ENCODE measurements at places on chromosomes 6 and 20.

- no peak for DNase-seq
Observed at GRCh38 chr20:3164043-3164762, 4.5 kb upstream of the FASTKD5 start.

GRCh38 chr20:52433326-52434040 lies 241.9 kb upstream of the ZFP64 start:
- no peak for DNase-seq

DNA sequence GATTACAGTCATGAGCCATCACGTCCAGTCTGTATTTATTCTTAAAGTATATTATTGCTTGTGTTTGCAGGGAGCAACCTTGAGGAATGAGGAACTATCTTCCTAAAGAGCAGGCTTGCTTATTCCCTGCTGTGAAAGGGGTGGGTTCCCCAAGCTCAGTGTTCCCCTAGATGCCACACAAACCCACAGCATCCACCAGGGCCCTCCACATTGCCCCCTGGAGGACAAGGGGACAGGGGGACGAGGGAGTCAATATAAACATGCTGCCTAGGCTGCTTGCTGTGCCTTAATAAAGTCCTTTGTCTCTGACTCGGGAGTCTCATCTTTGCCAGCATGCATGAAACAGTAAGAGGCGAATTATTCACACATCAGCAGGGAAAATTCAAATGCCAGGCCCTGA lies 8.0 kb upstream of the IDH3B start:
- no peak for DNase-seq

DNA sequence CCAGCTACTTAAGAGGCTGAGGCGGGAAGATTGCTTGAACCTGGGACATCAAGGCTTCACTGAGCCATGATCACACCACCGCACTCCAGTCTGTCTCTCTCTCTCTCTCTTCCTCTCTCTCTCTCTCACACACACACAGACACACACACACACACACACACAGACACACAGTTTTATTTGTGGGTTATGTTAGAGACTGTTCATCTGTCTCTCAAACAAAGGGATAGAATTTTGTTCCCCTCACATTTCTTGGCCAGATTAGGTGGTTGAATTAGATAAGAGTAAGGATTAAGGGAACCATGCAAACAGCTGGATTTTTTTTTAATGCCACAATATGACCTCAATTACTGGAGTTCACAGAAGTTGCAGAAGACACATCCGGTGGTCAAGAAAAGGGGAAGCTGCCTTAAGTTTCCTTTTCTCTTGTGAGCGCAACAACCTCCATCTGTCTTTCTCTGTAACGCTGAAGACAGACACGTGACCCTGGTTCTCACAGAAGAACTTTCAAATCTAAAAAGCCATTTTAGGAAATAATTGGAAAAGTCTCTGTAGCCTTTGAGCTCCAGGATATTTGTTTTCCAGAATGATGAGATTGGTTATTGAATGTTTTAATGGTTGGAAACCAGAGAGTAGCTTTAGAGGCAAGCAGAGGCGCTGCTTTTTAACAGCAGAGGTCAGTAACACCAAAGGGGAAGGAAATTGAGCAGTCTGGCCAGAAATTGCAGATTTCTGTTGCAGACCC lies 32.9 kb upstream of the LGSN start:
- no peak for DNase-seq

DNA sequence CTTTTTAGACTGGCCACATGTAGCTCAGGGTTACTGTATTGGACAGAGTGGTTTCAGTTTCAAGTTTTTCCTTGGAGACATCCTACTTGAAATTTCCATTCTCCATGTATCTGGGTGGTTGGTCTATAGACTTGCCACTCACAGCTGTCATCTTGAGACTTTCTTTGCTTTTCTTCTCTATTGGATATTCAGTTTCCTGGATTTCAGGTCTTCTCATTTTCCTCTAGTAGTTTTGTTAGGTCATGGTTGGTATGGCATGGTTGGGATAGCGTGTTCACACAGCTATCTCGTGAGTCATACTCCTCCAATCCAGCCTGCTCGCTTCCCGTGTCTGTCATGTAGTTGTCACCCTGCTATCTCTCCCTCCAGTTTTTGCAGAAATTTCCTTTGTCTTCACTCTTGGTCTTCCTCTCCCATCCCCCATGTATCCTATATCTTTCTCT lies 48.3 kb downstream of the PTPN1 start:
- no peak for DNase-seq

GRCh38 chr20:56893226-56893917 lies 264.3 kb downstream of the TFAP2C start:
- DNase-seq = no peak

DNA sequence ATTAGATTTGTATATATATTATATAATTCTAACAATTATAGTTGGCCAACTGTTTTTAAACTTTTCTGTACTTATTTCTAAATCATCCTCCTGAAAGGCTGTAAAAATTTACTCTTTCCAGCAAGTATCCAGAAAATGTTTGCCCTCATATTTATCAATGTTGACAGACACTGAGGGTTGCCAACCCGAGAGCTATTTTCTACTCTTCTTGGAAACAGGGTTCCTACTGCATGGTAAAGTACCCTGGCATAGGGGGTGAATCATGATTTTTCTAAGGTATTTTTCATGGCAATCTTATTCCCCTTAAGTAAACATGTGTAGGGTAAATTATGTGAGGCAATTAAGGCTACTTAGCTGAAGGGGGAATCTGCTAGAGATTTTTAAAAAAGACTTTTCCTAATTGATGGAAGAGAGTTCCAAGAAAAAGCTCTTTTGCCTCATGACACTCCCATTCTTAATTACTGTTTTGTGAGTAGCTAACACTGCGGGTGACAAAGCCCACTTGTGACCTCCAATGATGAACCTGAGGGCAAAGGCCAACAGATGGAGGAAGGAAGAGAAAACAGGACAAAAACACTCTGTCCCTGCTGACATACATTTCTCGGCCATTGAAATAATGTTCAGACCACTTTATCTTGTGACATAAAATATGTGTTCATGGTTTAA lies 37.9 kb downstream of the GPX5 start:
- DNase-seq = no peak

GRCh38 chr6:145278163-145278807 lies 457.0 kb downstream of the EPM2A start:
- DNase-seq = no peak

GRCh38 chr6:112194511-112194910 lies 59.9 kb downstream of the LAMA4 start:
- no peak for DNase-seq

- DNase-seq = no peak
Observed at GRCh38 chr20:49539481-49540231, 28.3 kb downstream of the PTGIS start.

- no peak for DNase-seq
Observed at GRCh38 chr6:3304500-3305215, 45.9 kb downstream of the PSMG4 start.

GRCh38 chr20:58402827-58403226 lies 13.8 kb downstream of the VAPB start:
- DNase-seq = no peak

- DNase-seq = no peak
Observed at GRCh38 chr6:90941885-90942284, 355.0 kb upstream of the MAP3K7 start.

DNA sequence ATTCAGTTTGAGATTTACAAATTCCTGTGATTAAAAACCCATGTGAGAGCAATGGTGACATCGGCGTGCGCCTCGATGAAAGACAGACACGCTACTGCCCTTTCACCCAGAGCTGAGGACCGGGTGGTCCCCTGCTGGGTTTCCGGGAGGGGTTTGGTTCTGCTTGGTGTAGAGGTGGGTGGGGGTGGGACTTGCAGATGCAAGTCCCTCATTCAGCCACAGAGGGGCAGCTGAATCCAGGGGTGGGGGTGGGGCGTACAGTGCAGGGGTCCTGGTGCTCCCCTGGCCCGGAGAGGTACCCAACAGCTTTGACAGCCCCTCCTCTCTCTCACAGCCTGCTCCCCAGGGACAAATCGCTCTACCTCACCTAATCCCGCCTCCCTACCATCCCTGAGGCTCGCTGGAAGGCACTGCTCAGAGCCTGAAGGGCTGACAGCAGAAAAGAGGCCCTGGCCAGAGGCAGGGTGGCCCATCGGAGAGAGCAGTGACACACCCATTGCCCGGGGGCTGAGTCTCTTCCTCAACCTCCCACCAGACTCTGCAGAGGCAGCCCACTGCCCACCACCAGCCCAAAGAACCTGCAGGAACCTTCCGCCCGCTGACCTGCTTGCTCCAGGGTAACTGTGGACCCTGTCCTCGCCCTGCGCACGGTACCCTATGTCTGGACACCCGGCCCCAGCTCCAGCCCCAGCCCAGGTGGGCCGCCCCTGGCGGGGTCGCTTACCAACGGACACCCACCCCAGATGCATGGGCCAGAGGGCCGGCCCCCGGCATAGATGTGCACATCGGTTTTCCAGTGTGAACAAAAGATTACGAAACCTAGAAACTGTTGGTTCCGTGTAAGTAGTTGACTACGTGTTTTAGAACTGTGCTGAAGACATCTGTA lies 118.4 kb downstream of the JPH2 start:
- peak; percentile 13 for DNase-seq

- no peak for DNase-seq
Observed at GRCh38 chr20:58818586-58819285, 32.0 kb downstream of the GNAS-AS1 start.

DNA sequence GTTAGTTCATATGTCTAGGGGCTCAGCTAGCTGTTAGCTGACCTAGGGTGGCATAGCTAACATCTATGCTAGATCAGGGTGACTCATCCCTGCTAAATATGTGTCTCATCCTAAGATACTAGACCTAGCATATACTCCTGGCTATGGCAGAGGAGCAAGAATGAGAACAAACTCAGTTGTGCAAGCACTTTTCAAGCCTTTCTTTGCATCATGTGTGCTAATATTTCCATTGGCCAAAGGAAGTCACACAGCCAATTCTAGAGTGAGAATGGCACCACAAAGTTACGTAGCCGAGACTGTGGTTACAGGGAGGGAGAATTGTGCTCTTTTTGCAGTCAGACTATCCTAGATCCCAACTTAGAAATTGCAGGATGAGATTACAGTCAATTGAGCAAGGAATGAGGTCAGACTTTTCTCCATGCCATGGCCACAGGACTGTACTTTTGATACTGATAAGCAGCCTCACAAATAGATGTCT lies 78.7 kb downstream of the PLCB4 start:
- no peak for DNase-seq

DNA sequence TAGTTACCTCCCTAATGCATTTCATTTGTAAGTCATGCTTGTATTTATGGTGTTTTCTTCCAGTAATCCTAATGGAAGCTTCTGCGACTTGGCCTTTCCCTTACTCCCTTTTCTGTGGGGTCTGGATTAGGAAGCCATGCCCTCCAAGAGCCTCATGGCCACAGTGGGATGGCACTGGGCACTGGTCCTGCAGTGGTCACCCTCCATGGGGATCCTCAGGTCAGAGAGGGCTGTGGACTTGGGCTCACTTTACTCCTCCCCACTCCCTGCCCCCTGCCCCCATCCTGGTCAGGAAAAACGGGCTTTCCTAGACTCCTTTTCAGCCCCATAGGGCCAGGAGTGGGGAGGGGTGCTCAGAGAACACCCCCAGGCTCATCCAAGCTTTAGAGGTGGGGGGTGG lies 49.9 kb downstream of the EBF4 start:
- DNase-seq = no peak

GRCh38 chr20:48645666-48646065 lies 182.1 kb downstream of the PREX1 start:
- DNase-seq = no peak

DNA sequence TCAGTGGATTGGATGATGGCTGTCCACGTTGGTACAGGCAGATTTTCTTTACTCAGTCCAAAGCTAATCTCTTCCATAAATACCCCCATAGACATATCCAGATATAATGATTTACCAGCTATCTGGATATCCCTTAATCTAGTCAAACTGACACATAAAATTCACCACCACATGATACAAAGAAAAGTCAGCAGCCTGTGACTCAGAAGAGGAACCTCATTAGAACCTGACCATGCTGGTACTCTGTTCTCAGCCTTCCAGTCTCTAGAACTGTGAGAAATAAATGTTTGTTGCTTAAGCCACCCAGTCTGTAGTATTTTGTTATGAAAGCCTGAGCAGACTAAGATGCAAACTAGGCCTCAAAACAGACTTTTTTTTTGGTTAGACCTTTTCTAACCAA lies 431.3 kb upstream of the RNF217 start:
- no peak for DNase-seq

GRCh38 chr6:39173270-39173669 lies 56.0 kb downstream of the KCNK5 start:
- no peak for DNase-seq

- no peak for DNase-seq
Observed at GRCh38 chr6:95228636-95229035, 348.7 kb upstream of the MANEA start.

GRCh38 chr6:42784717-42785498 lies 3.1 kb downstream of the BICRAL start:
- DNase-seq = no peak

GRCh38 chr6:71489736-71490135 lies 201.1 kb downstream of the OGFRL1 start:
- no peak for DNase-seq

GRCh38 chr6:52388790-52389189 lies 26.8 kb downstream of the PAQR8 start:
- DNase-seq = no peak

DNA sequence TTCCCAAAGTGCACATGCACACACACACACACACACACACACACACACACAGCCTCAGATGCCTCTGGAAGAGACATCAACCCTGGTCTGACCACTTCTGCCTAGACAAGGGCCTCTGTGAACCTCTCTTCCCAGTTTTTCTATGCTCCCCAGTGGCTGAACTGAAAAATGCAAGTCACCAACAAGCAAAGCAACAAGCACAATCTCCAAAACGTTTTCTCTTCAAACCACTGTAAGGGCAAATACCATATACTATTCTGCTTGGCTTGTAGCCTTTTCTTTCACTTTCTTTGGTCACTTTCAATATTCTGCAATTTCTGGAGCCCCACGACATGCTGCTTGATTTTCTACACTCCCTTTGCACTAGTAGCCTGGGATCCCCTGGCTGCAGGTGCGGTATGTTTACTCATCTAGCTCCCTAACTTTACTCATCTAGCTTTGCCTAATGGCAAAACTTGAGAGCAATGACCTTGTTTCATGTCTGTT lies 121.4 kb upstream of the DST start:
- DNase-seq = no peak

DNA sequence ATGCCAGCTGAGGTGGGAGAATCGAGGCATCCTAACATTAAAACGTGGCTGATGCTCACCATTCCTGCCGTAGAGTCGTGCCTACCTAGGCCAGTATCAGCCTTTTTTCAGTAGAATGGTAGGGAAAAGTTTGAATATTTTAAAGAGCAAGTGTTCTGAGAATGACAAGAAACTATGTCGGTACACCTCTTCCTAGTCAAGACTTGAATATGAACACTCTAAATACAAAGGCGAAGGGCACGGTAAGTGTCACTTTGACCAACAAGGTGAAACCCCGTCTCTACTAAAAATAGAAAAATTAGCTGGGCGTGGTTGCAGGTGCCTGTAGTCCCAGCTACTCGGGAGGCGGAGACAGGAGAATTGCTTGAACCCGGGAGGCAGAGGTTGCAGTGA lies 1.0 kb downstream of the GINM1 start:
- no peak for DNase-seq

- no peak for DNase-seq
Observed at GRCh38 chr6:87180105-87180728, 24.9 kb downstream of the ZNF292 start.

GRCh38 chr20:20904501-20904831 lies 192.0 kb upstream of the RALGAPA2 start:
- no peak for DNase-seq

All from CD4-positive, alpha-beta T cell treated with Interleukin-6 for 4 hours (primary cell).